ENCODE measurements at places on chromosomes 11 and 22.

DNA sequence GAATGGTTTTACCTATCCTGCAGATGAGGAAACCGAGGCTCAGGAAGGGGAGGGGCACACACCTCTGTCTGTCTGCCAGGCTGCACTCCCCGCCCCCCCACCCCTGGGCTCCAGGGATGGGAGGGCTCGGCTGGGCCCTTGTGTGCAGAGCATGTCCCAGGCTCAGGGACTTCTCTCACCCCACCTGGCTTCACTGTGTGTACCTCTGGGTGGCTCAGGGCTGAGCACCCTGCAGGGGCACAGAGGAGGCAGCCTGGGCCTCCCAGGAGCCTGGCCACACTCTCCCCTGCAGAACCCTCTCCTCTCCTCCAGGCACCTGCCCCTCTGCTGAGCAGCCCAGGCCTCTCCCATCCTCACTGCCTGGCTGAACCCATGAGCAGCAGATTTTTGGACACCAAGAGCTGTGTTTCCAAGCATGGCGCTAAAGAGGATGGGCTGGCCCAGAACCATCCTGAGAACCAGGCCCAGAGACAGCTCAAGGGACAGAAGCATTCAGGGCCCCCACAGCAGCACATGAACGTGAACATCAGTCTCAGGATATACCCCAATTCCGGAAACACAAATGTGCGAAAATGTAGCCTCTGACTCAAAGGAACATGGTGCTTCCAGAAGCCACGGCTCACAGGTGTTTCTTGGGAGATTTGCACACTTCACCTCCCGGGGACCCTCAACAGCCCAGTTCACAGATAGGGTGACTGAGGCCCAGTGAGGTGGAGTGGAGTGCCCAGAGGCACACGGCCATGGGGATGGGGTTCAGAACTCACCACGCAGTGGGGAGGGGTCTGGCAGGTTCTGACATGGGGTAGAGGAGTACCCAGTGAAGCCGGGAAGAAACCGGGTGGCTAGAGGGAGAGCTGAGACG lies 10.5 kb downstream of the EMID1 start:
- DNase-seq: no peak

- DNase-seq: no peak
Measured at GRCh38 chr11:117900121-117900648, 23.7 kb upstream of the FXYD6 start.

DNA sequence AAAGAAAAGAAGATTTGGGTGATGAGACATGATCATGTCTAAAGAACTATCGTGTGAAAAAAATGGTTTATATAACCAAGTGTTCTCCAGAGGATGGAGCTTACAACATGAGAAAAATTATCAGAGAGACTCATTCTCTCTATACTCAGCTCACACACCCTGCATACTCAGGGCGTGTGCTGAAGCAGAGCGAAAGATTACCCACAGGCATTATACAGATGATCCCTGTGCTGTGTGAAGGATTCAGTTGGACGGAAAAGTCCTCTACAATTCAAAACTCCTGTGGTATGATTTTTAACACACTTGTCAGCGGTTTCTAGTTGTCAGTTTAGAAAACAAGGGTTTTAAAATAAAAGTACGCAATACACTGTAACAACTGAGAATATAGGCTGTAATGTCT lies 267.3 kb downstream of the DLG2 start:
- no peak for DNase-seq

DNA sequence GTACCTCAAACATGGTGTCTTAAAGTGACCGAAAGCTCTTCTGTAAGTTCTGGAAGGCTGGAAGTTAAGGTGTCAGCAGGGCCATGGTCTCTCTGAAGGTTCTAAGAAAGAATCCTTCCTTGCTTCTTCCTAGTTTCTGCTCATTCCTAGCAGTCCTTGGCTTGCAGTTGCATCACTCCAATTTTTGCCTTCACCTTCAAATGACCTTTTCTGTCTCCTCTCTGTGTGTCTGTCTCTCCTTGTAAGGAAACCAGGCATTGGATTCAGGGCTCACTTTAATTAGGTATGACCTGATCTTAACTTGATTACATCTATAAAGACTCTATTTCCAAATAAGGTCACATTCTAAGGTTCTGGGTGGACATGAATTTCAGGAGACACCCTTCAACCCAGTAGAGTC lies 8.7 kb downstream of the AASDHPPT start:
- no peak for DNase-seq

GRCh38 chr11:85945788-85946187 lies 90.6 kb downstream of the CCDC83 start:
- no peak for DNase-seq

- DNase-seq: no peak
Measured at GRCh38 chr22:24435861-24436371, 8.5 kb downstream of the ADORA2A start.

DNA sequence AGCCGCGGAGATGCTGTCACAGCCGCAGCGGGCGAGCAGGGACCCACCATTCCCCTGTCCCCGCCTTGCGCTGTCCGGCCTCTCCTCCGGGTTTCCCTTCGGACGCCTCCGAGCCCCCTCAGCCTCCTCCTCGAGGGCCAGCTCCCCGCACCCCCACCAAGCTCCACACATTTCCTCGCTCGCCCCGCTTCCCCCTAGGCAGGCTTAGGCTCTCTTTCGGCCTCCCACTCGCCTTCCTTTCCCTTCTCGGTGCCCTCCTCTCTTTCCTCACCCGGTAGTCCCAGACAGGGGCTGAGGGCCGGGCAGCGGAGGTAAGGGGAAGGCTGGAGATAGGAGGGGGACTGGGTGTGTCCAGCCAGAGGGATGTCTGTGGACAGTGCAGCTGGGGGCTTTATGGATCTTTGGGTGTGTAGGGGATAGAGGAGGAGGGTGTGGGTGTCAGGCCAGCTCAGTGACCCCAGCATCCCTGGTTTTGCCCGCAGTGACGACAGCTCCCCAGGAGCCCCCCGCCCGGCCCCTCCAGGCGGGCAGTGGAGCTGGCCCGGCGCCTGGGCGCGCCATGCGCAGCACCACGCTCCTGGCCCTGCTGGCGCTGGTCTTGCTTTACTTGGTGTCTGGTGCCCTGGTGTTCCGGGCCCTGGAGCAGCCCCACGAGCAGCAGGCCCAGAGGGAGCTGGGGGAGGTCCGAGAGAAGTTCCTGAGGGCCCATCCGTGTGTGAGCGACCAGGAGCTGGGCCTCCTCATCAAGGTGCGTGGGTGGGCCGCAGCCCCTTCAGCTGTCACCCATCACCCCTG lies 1.6 kb downstream of the KCNK4 start:
- no peak for DNase-seq

- no peak for DNase-seq
Measured at GRCh38 chr11:35629914-35630313, 11.7 kb downstream of the FJX1 start.

DNA sequence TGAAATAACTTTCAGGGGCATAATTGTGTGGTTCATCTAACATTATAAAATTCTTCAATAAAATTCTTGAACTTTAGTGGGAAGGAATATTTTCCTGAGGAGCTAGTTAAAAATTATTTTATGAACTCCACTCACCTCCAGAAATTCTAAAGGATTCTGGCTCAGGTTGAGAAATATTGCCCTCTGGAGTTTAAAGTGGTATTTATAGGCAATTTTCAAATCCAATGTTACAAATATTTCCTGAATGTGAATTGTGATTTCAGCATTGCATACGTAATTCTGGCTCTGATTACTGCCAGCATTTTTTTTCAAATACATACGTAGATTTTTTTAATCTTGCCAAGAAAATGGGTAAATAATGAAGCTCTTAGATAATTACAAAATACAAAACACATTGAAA lies 598.2 kb upstream of the ANO3 start:
- DNase-seq: no peak

DNA sequence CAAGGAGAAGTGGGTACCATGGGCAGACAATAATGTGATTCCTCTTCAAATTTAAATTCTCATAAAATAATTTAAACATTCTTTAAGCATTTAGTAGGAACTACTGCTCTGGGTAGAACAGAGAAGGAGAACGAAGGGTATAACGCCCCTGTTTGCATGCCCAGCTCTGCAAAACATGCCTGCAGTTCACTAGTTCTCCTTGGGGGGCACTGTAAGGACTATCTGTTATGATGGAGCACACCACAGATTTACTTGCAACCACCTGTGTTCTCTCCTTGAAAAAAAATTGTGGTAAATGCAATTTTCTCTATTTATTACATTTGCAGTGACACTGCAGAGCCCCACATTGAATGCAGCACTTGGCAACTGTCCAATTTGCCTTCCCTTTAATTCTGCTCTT lies 100.3 kb downstream of the GUCY1A2 start:
- DNase-seq: no peak

DNA sequence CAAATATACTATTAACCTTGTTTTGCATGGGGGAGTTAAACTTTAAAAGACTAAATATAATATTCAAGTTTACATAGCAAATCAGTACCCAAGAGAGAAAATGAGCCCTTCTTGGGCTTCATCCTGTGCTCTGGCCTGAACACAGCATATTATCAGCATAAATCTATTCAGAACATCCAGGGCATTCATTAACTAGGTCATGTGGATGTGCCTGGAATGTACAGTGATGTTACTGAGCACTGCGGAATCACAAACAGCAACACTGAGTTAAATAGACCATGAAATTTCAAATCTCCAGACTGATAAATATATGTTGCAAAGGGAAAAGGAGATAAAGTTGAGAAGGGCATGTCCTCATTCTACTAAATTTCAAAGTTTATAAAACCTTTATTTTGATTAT lies 426.4 kb downstream of the AASDHPPT start:
- no peak for DNase-seq

DNA sequence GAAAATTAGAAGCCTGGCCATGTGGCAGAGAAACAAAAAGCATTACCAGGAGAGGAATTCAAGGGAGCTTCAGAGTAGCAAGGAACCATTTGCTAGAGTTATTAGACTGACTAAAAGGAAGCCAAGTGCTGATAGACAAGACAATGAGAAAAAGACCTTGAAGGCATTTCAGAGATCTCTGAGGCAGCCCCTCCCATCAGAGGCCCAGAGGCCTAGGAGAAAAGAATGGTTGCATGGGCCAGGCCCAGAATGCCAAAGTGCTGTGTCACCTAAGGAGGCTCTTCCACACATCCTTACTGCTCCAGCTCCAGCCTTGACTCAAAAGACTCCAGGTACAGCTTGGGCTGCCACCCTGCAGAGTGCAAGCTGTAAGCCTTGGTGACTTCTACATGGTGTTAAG lies 61.8 kb upstream of the POU2AF2 start:
- no peak for DNase-seq

GRCh38 chr11:69940246-69940610 lies 121.0 kb upstream of the FGF3 start:
- no peak for DNase-seq

DNA sequence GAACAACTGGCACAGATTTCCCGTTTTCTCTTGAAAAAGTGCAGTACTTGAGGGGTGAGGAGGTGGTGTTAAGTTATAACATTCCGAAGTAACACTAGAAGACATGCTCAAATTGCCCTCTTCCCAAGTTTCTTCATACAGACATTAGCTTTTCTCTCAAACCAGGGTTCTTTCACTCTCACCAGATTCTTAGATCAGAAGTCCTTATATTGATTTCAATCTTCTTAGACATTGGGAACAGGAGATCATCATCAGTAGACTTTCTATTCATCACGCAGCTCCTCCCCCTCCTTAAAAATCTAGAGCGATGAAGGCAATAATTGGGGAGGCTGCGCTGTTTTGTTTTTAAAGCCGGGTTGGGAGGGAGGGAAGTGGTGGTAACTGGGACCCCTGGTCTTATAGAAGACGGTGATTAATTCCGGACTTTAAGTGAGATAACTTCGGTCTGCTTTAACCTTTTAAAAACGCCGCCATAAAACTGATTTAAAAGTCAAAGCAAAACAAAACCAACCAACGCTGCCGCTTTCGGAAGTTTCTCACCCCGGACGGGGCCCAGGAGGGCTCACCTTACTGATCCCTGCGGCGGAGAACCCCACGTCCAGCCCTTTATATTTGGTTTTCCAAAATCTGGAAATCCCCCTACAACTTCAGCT lies 665 bp downstream of the USP28 start:
- DNase-seq: no peak

- no peak for DNase-seq
Measured at GRCh38 chr11:87803748-87804147, 371.5 kb downstream of the RAB38 start.

- no peak for DNase-seq
Measured at GRCh38 chr22:45781459-45781858, 109.8 kb downstream of the ATXN10 start.

GRCh38 chr11:117687776-117688175 lies 109.2 kb downstream of the DSCAML1 start:
- no peak for DNase-seq

DNA sequence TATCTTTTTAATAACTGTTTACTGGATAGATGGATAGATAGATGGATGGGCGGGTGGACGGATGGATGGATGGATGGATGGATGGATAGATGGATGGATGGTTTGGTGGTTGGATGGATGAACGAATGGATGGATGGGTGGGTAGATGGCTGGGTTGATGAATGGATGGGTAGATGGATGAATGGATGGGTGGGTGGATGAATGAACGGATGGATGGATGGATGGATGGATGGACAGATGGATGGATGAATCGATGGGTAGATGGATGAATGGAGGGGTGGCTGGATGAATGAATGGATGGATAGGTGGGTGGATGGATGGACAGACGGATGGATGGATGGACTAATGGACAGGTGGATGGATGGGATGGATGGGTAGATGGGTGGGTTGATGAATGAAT lies 13.8 kb upstream of the SLC22A12 start:
- DNase-seq: no peak

DNA sequence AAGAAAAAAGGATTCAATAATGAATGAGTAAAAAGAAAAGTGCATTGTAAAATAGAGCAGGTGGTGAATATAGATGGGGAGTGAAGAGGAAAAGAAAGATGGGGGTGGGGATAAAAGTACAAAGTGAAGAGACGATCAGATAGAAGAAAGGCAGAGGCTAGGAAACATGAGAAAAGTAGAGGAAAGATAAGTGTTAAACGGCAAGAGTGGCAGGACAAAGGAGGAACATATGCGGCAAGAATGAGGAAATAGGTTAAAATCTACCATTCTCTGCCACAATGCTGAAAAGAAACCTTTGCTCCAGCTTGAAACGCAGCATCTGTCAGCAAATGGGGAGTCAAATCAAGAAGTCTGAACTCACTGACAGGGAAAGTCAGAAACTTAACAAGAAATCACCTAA lies 6.8 kb downstream of the FUT4 start:
- DNase-seq: no peak

GRCh38 chr11:18366286-18366685 lies 28.1 kb upstream of the LDHA start:
- DNase-seq: no peak

DNA sequence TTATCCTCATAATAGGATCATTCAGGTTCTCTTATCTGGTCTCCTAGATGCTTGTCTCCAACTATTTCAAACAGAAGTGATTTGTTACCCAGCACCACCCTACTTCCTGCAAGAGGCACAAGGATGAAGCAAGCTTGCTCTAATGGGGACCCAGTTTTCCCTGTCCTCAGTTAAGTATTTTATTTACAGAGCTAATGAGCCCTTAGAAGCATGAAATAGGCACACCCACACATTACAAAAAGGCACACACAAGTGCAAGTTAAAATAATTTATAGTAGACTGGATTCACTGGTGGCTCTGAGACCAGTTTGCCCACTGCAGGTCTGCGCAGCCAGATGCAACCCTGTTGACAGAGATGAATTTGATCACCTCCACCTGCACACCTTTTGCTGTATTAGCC lies 167.5 kb downstream of the KIRREL3 start:
- no peak for DNase-seq

Measured in stimulated activated CD4-positive, alpha-beta T cell treated with anti-CD3 and anti-CD28 coated beads, Interleukin-4, amount 100 ng/mL, for 48 hours (primary cell).